ENCODE measurements at places on chromosomes 12 and 14.

DNA sequence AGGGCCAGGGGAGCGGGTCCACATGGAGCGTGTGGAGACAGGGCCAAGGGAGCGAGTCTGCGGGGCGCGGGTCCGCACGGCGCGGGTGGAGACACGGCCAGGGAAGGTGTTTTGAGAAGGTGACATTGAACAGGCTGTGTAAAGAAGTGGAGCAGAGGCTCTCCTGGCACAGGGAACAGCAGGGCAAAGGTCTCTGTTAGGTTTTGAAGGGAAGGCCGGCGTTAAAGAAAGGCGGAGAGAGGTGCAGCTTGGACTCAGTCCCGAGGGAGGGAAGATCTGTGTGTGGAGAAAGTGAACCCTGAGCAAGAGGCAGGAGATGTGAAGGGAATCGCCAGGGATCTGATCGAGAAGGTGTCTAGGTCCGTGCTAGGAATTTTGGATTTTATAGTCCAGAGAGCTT lies 1.8 kb downstream of the PXMP2 start:
- no peak for DNase-seq

GRCh38 chr12:108973629-108974152 lies 47.2 kb downstream of the SVOP start:
- no peak for DNase-seq

DNA sequence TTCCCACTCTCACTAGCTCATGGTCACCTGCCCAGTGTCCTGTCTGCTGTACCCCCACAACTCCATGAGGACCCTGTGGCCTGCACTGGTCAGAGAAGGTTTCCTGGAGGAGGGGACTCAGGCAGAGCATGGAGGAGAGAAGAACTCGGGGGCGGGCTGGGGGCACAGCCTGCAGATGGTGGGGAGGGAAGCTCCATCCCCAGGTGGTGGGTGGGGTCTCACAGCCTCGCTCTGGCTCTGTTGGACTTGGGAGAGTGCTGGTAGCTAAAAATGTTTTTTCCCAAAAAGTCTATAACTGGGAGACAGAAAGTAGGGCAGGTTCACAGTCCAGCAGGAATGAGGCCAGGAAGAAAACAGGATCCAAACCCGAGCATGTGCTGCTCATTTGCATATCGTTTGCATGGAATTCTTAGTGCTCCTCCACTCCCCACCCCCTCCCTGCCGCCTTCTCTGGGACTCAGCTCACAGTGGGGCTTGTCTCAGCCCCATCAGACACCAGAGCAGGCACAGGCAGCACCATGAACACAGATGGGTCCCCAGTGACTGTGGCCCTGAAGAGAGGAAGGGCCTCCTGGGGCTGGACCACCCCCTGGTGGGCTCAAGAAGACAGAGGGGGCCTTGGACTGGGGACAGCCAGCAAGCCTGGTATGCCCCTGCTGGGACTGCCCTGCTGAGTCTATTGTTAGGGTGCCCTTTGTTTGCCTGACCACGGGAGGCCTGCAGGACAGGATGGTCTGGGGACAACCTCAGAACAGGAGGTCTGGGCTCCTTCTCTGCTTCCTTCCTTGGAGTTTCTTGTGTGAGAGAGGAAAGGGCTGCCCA lies 67.0 kb upstream of the SFSWAP start:
- DNase-seq: no peak

GRCh38 chr12:2641207-2641606 lies 153.6 kb upstream of the FKBP4 start:
- DNase-seq: no peak

DNA sequence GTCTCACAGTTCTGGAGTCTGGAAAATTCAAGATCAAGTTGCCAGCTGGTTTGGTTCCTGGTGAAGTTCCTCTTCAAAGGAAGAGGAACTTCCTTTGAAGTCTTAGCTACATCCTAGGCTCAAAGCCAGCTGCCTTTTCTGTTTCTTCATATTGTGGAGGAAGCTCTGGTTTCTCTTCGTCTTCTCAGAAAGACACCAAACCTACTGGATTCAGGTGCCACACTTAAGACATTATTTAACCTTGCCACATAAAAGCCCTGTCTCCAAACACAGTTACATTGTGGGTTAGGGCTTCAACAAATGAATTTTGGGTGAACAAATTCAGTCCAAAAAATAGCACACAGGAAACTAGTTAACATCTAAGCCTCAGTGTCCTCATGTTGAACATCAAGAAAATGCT lies 1019.8 kb downstream of the GALC start:
- peak; percentile 45 for DNase-seq

DNA sequence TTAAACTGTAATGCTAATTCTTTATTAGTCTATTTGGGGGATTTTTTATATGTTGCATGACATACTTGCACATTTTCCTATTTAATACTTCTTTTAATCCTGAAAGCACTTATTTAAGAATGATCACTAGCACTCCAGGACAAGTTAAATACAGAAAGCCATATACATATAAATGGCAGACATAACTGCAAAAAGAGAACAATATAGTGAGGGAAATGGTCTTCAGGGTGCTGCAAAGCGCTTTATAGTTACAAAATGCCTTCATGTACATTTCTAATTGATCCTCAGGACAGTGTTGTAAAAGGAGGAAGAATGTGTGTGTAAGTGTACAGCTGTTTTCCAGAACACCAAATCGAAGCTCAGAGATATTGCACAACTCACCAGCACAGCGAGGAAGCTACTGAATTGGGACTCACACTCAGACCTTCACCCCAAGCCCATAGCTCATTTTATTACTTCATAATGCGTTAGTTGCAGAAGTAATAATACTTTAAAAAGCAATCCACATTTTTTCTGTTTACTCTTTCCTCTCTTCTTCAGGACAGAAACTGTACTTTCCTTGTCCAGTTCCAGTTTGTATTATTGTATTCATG lies 428.2 kb downstream of the RAD51B start:
- DNase-seq: no peak

- no peak for DNase-seq
Measured at GRCh38 chr14:80523518-80524117, 312.3 kb upstream of the DIO2 start.

DNA sequence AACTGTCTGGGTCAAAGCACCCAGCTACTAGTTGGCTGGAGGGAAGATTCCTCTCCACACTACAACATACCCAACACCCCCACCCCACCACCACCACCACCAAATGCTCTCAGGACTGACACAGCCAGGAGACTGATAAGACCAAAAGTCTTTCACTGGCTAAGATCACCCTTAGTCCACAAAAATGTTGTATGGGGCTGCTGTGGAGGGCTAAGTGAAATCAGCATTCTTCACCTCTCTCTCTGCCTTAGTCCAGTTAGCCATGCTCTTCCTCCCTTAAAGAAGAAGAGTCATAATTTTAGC lies 106.2 kb downstream of the NUAK1 start:
- DNase-seq: no peak
